ENCODE measurements at places on chromosomes 5 and 9.

- no peak for DNase-seq
These were observed 1.3 kb downstream of the BARHL1 start for GRCh38 chr9:132583584-132584304.

DNA sequence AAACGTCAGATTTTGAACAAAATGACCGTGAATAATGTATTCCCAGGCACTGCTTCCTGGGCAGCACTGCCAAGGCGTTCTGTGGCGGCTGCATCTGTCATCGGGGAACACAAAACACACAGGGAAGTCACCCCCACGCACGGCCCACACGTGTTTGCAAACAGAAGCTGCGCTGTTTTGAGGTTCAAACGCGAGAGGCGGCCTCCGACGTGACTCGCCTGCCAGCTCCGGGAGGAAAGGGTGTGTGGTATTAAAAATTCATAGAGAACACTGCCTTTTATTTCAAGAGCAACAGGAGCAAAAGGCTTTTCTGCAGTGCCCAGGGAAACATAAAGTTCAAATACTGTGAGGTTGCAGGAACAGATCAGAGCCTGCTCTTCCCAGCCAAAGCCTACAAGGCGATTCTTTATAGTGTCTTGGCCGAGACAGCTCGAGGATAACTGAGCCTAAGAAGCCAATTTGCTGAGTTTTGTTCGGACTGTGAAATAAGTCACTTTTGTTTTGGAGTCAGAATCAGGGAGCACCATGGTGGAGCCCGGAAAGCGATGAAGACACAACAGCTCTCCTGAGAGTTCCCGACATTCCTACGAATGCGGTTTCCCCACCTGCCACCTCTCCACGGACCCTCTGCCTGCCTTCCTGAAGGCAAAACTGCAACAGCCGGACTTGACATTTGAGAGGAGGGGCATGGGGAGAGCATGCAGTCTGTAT, 115.3 kb upstream of the IRX2 start:
- no peak for DNase-seq

DNA sequence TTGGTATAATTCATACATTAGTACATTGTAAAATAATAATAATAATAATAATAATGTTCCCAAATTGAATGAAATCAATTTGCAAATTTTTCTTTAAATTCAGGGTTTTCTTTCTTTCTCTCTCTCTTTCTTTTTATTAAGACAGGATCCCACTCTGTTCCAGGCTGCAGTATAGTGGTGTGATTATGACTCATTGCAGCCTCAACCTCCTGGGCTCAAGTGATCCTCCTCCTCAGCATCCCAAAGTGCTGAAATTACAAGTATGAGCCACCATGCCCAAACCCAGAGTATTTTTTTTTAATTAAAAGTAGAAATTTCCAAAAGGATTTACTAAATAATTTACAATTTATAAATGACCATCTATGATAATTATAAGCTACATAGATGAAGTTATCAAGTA, 117.7 kb downstream of the HOMER1 start:
- DNase-seq, result no peak

DNA sequence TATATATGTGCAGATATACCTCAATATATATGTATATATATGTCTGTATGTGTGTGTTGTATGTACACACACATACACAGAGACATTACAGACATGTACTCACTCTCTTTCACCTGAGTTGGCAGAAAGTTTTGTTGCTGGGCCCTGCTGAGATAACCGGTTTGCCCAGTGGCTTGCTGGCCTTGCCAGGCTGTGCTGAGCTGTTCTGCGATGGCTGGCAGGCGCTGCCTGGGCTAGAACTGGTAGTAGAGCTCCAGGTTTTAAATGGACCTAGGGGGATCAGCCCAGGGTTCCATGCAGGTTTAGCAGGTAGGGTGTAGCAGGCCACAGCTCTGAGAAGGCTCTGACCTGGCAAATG, 394.3 kb downstream of the GADD45G start:
- no peak for DNase-seq

- no peak for DNase-seq
These were observed 311.5 kb upstream of the DAP start for GRCh38 chr5:11072568-11072967.

DNA sequence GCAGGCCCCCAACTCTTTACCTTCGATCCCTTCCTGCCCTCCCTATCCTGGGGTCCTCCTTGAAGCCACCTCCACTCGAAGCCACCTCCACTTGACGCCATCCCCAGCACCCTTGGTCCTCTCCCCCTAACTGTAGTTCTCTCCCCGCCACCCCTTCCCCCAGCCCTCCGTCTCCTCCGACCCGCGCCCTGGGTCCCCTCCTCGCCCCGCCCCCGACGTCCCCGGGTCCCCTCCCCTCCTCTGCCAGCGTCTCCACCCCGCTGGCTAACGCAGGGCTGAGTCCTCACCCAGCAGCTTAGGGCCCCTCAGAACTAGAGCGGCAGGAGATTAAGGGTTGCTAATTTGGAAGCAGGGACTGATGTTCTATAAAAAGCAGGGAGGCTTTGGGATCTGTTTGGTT, 30.6 kb upstream of the ANKRD33B start:
- DNase-seq, result no peak

- no peak for DNase-seq
These were observed 51.5 kb downstream of the SHOC1 start for GRCh38 chr9:111743275-111743674.

DNA sequence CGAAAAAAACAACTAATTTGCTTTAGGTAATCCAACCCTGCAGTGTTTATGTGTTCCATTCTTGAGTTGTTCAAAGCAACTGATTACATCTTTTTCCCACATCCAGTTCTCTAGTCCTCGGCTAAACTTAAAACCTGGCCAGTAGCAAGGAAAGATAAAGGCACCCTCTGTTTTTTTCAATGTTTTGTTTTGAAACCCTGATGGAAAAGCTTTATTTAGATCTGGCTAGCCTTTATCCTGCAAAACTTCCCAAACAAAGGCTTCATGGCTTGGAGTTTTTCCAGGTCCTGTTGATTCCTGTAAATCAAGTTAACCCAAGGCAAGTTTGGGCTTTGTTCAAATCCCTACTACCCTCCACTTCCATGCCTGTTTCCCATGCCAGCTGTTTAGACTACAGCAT, 105.1 kb downstream of the CEMIP2 start:
- no peak for DNase-seq

GRCh38 chr9:98178874-98179850, 13.3 kb downstream of the CORO2A start:
- no peak for DNase-seq

- no peak for DNase-seq
These were observed 15.2 kb downstream of the FNBP1 start for GRCh38 chr9:130027533-130028365.

DNA sequence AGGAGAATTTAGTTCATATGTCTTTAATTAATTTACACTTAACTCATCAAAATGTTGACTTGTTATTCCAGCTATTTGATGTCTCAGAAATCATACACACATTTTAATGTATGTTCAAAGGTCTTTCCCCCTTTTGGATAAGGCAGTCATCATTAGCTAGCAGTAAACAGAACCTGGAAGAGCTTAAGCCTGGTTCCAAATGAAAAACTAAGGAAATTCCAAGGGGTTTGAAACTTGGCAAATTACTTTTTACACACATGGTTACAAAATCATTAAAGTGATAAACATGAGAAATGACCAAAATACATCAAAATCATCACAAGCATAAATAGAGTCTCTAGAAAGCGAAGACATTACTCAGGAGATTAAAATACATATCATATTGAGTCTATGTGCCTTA, 359.8 kb upstream of the ZNF608 start:
- no peak for DNase-seq

GRCh38 chr5:45774528-45774927, 78.3 kb upstream of the HCN1 start:
- no peak for DNase-seq

GRCh38 chr5:159184858-159185381, 24.4 kb downstream of the RNF145 start:
- DNase-seq, result no peak

GRCh38 chr9:84738353-84738752, 68.8 kb downstream of the NTRK2 start:
- DNase-seq, result no peak

DNA sequence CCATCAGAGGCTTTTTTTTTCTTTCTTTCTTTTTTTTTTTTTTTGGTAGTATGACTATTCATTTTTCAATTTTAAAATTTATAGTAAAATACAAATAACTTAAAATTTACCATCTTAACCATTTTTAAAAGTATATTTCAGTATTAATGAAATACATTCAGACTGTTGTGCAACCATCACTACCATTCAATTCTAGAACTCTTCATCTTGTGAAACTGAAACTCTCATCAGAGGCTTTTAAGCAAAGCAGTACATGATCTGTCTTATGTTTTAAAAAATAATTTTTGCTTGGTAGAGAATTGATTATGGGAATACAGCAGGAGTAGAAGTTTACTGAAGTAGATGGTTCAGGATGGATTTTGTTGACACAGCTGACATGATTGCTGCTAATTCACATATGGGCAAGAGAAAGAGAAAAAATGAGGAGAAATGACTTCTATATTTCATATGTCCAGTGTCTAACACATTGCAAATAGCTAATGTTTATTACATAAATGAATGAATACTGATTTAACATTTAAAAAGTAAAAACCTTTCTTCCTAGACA, 13.4 kb downstream of the ELOVL7 start:
- no peak for DNase-seq

DNA sequence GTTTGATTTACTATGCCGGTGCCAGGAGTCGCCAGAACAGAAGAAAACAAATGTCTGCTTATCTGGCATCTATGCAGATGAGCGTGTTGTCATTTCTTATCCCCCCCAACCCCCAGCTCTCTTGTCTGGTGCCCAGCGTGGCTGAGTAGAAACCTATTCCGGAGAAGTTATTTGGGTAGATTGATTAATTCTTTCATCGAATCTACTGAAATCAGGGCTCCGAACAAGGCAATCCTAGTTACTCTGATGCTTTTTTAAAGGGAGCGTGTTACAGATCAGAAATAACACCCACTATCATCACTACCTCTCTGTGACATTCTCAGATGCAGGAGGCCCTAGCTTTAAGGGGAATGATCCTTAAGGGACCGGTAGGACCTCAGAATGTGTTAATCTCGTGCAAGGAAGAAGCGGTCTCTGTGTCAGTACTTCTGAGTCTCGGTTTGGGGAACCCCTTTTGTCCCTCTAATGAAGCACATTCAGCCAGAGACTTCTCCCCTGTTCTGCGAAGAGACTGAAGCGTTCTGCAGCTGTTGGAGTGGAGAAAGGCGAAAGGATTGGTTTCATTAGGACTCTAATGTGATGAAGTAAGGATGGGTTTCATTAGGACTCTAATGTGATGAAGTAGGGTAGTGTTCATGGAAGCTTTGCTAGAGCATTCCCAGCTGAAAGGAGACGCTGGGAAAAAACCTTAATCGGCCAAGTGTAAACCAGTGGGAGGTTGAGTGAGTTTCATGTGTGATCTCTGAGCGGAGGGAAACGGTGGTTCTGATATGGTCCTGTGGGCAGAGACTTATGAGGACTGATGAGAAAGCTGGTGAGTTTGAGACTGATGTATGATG, 1.5 kb downstream of the PIP5K1B start:
- no peak for DNase-seq

DNA sequence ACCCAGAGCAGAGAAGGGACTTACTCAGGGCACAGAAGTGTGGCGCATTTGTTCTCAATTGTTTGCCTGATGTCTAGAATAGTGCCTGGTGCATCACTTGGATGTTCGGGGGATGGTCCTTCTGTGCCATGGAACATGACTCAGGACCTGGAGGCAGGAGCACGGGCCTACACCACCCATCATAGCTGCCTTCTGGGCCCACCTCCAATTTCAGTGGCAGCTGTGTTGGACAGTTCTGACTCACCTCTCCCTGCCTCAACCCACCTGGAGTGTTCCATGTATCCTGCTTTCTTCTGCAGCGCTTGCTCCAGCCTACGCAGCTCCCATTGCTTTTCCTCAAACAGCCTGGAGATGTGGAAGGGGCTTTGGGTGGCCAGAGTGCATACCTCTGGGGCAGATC, 12.5 kb upstream of the CXCL14 start:
- DNase-seq, result no peak

DNA sequence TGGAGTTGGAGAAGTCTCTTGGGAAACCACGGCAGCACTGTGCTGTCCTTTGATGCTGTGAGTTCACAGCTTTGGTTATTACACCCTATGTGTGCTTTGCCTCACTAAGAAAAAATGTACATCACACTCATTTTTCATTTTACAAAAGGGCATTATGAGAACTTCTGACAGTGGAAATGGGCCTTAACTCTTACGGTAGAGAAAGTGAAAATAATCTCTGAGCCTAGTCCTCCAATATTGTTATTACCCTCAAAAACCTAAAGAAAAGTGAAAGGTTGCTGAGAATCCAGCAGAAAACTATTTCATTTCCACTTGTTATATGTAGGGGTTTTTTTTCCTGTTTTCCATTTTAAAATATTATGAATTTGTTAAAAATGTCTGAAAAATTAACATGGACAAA, 8.2 kb upstream of the OR13D1 start:
- no peak for DNase-seq

All from NCI-H446 (cell line).